NCI-H1417 (cell line): ENCODE measurements at places on chromosomes 12 and 14.

- DNase-seq, result no peak
Measured at GRCh38 chr12:97476255-97476654, 13.7 kb downstream of the RMST start.

DNA sequence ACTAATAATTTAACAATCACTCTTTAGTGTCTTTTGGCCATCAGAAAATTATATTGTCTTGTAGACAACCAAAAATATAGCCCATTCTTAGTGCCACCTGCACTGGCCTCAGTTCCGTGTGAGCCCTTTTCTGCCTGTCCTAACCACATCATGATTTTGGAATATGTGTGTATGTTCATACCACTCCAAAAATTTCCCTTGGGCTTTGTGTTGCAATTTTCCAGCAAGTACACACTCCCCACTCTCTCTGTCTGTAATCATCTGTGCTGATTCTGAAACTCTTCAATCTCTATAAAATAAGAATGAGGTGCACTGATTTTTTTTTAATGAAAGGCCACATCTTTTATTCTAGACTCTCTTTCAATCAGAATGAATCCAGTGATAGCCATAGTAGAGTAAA lies 196.0 kb downstream of the PIK3C2G start:
- DNase-seq, result no peak

DNA sequence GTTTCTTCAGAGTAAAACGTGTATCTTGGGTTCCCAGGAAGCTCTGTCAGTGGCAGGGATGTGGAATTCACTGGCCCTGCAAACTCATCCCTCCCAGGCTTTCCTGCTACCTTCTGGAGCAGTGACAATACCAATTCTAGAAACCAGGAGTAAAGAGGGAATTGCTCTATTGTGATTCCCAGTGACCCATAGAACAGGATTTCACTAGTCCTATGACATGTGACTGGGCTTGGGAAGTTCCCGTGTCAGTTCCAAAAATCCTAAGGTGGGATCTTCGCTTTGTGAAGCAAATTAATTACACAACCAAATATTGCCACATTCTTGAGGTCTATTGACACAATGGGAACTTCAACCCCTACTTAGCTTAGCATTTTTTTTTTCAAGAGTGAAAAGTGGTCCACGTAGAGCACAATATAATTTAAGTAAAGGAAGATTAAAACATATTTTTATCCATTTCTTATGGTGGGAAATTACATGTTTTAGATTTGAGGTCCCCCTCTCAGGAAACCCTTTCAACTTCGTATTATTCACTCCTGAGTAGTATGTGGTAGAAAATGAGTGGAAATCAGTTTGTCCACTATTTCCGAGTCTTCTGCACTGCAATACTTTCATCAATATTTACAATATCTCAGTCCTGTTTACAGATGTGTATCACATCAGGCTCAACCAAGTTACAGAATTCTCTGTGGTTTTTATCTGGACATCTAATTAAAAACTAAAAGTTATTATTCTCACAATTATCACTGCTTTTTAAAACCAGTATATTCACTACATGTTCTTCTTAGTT lies 88.9 kb upstream of the SOX5 start:
- no peak for DNase-seq

GRCh38 chr12:52006726-52007157 lies at the start of gene TAMALIN:
Gene TAMALIN (plus strand): TSS chr12:52006946. CDS start chr12:52007020, 74 bp downstream.
- peak; percentile 27 for DNase-seq

DNA sequence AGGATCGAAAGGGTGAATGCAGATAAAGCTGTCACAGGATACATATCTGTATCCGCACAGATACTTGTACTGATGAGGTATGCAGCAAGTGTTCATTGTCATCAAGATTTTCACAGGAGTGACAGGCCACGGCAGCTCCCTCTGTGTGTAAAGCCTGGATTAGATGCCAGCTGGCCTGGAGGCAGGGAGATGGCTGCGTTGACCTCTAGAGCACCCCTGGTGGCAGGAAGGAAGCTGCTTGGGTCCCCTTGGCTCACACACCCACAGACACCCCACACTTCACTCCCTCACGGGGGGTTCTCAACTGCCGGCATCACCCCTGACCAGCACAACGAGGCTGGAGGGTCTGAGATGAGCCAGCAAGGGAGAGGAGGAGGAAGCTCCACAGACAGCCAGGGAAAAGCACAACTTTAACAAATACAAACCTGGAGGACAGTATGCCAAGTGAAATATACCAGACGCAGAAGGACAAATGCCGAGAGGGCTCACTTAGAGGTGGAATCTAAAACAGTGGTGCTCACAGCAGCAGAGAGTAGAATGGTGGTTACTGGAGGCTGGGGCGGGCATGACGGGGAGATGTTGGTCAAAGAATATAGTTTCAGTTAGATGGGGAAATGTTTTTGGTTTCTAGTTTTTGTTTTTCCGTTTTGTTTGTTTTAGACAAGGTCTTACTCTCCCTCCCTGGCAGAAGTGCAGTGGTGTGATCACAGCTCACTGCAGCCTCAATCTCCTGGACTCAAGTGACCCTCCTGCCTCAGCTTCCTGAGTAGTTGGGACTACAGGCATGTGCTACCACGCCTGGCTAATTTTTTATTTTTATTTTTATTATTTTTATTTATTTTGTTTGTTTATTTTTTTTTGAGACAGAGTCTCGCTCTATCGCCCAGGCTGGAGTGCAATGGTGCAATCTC lies 45.7 kb downstream of the TEAD4 start:
- DNase-seq, result no peak

DNA sequence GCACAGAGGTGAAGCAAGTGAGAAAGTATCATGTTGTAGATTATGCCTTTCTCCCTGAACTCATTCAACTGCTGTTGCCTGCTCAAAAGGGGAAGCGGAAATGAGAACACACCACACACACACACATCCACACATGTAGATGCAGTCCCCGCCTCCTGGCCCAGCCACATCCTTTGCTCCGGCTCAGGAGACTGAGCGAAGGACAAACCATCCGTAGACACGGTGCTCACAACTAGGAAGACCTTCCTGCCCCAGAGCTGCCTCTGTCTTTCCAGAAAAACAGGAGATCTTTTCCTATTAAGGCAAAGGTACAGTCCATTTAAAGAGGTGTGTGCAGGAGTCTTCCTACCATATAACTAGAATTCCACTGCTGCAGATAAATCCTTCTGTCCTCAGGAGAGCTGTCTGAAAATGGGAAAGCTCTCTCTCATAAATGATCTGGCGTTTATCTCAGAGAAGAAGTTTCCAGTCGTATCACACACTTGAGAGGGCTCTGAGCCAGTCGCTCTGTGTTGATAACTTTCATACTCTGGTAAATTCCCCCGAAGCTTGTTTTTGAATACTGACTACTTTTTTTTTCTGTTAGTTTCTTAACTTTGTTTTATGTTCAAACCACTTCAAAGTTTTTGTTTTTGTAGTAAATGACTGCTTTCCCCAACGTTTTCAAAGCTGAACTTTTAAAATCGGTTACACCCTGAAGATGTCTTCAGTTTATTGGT lies at the start of gene TESPA1:
TSS of gene TESPA1 (minus strand) at position 105 of the 719 bp plus-strand sequence. CDS start 10,200 bp downstream, outside the sequence.
- DNase-seq, result no peak

- DNase-seq, result no peak
Measured at GRCh38 chr12:76549131-76549530, 10.4 kb downstream of the OSBPL8 start.

DNA sequence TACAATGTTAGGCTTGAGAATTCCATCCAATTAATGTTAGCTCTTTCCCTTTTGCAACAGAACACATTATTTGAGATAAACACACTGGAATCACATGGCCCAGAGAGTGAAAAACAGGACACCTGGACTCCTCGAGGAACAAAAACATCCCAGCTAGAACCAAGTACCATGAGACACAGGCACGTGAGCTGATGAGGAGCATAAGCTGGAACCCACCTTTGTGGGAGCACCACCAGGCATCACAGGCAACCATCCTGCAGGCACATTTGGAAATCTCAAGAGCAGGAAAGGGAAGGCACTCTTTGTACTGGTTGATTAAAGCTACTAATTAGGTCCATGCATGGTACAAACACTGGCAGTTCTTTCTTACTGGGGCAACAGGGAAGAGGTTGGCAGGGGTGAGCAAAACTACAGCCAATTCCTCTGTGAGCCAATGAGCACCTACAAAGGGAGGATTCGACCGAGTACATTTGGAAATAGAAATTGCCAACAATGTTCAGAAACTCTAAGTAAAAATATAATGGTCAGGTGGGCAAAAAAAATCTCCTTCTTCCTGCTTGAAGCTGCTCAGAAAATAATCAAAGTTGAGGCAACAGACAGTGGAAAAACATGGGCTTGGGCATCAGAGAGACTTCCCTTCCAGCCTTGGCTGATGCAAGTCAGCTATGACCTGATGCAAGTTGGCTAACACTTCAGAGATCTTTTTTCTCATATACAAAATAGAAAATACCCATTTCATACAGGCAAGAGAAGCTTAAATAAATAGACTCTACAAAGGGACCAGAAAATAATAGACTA lies 216.7 kb downstream of the NUAK1 start:
- DNase-seq, result no peak

- no peak for DNase-seq
Measured at GRCh38 chr12:42669553-42669952, 80.0 kb upstream of the PRICKLE1 start.

- no peak for DNase-seq
Measured at GRCh38 chr12:106975098-106975497, 11.8 kb downstream of the MTERF2 start.

DNA sequence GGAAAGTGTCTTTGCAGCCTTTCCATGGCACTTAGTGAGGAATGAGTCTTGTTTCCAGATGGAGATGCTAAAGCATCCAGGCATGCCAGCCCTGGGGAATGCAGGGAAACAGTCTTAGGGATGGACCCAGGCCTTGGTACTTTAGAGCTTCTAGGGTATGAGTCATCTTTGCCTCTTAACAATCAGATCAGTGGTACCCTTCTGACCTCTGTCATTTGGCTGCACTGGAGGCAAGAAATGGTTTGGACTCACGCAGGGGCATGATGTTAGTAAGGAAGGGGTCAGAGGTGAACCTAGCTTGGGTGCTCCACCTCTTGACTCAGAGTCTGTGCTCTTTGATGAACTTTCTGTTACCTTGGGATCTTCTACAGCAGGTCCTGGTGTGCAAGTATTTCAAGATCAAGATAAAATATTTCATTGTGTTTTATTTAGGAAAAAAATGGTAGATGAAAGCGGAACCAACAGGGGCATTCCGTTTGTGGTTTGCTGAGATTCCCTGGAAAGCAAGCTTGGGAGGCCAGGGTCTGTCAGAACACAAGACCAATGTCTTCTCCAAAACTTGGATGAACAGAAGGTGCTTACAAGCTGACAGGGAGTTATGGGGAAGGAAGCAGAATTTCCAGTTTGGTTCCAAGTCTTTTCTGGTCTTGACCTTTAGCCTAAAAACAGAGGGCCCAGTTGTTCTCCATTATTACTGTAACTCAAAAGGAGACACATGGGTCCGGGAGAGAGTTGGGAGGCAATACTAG lies 216.2 kb downstream of the ZFP36L1 start:
- DNase-seq, result no peak

DNA sequence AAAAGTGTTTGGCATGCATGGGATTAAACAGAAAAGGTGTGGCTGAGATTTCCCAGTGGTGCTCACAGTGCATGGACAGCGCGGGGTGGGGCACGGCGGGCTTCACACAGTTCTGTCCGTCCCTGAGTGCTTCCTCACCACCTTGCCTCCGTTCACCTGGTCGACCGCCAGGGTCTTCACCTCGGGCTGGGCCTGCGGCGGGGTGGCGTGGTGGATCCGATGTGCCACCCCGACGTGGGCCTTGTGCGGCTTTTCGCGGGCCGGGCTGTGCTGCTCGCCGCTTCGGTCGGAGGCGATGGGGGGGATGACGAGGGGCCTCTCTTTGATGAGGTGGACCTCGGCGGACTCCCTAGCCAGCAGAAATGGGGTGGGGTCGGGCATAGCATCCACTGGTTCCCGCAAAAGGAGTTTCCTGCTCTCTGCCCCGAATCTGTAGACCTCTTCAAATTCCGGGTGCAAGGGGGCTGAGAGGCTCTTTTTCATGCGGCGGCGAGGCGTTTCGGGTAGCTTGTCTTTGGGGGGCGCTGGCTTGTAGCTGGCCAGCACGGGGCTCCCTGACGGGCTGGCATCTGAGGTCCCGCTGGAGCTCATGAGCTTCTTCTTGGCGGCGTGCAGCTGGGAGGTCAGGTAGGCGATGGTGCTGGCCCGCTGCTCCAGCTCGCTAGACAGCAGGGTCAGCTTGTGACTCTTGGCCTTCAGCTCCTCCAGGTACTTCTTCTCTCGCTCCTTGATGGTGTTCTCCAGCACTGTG lies 35.5 kb downstream of the CCDC92 start:
- DNase-seq, result no peak

- no peak for DNase-seq
Measured at GRCh38 chr12:104494793-104495158, 38.0 kb downstream of the CHST11 start.

- DNase-seq, result peak; percentile 20
Measured at GRCh38 chr14:104224506-104225277, 86.3 kb downstream of the KIF26A start.

- no peak for DNase-seq
Measured at GRCh38 chr12:104172570-104172947, 34.5 kb upstream of the NFYB start.

DNA sequence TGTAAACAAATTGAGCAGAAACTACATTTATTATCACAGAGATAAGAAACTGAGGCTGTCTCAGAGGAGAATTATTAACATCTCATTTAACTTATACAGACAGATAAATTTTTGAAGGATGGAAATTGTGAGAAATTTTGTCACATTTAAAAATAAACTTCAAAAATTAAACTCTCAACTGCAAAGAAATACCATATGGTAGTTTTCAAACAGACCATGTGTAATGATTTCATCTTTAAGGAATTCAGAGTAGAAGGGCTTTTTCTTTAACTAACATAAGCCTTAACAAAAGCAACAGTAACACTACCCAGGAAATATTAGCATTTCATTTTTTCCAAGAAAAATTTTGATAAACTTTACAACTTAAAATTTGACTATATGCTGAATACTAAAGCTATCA lies 26.6 kb downstream of the NUP37 start:
- DNase-seq, result no peak

DNA sequence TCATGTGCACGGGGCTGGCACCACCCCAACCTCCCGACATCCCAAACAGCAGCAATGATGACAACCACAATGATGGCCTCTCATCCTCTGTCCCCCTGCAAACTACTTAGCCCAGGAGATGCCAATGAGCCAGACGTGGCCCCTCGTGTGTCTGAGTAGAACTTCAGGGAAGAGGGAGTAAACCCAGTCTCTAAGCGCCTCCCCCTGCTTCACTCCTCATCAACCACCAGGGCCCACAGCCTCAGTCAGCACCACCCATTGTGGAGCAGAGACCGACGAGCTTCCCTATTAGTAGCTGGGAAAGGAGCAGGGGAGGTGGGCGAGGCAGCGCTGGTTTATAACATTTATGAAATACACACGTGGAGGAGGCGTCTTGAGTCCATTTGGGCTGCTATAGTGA lies 182.7 kb upstream of the SFSWAP start:
- DNase-seq, result no peak

DNA sequence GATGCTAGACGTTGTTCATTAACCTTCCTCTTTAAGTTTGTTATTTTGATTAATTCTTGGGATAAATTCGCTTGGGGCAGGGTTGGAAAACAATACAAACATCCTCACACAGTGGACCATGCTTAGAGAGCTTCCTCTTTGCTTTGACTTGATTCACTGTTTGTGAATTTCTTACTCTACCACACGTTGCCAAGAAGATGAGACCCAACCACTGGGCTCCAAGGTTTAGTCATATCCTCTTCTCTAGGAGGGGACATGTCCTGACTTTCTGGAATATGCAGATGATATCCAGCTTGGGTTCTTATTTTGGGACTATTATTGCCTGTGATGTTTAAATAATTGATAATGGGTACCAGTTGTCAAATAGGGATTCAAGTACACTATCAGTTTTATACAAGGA lies 428.2 kb downstream of the ATP23 start:
- DNase-seq, result no peak

- DNase-seq, result no peak
Measured at GRCh38 chr12:1307796-1308195, 286.6 kb downstream of the FBXL14 start.
